Activated CD4-positive, alpha-beta T cell treated with anti-CD3 and anti-CD28 coated beads, Interleukin-2, amount 50 U/mL, for 4 hours (primary cell): ENCODE measurements at places on chromosomes 3 and 15.

DNA sequence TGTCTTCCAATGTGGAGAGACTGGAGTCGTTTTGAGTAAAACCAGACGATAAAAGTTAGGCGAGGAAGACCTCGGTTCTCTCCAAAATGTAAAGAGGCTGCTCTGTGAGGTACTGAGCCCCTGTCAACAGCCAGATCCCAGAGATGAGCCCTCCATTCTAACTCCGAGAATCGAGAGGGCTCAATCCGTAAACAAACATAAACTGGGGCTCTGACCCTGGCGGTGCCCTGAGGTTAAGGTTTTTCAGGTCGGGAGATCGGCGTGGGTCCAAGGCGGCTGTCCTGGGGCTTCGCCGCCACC, 417 bp downstream of the TBCCD1 start:
- no peak for DNase-seq

DNA sequence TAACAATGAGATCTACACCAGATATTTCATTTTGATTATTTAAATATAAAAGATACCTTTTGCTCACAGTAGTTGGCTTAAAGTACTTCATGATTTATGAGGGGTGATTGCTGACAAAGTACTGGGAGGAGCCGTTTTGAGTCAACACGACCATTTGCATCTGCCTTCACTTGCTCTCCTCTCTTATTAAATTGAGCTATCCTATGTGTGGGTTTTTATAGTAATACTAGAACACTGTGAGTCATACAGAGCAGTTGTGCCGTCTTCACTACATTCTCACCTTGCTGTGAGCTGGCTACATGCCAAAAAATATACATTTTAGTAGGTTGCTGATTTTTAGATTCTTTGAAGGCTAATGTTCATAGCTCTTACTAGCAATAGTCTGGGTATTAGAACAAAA, 161.2 kb downstream of the ALCAM start:
- no peak for DNase-seq

- no peak for DNase-seq
Measured at GRCh38 chr3:196181127-196181546, 30.1 kb downstream of the ZDHHC19 start.

DNA sequence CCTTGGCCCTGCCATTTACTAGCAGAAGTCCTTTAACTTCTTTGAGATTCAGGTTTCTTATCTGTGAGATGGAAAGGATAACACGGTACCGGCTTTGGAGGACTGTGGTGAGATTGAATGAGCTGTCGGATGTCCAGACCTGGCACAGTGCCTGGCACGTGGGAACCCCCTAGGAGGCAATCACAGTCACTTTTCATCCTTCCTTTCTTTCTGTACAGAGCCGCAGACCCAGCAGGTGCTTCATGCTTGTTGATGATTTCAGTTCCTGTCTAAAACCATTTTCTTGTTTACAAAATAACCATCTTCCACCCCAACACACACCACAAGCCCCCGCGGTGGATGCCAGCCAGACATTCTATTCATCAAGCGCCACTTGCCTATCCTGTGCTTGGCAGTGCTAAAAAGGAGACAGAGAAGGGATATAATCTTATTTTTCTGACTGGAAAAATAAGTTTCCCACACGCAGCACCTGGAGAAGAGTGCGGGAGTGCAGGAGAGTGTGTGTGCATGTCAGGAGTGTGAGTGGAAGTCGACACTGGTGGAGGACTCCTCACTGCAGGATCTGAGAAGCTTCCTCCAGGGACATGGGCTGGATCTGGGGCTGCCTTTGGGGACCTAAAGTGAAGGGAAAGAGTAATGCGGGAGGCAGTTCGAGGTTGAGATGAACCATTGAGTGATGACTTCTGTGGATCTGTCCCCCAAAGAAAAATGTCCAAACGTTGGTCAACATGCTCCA, 85.7 kb downstream of the ST6GAL1 start:
- no peak for DNase-seq

DNA sequence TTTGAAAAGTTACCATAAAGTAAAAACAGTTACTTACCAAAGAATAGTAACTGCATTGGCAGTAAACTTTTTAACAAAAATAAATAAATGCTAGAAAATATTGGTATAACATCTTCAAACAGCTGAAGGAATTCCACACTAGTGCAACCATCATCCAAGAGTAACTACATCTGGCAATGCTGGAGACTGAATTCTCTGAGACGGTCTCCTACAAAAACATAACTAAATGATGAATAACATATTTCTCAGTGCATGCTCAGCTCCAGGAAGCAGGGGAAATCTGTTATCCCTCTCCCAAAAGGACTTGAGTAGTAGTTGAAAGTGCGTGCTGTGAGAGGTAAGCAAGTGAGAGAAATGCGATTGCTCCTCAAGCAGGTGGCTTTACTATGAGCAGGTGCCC, 526.8 kb upstream of the CCDC54 start:
- DNase-seq, result no peak

DNA sequence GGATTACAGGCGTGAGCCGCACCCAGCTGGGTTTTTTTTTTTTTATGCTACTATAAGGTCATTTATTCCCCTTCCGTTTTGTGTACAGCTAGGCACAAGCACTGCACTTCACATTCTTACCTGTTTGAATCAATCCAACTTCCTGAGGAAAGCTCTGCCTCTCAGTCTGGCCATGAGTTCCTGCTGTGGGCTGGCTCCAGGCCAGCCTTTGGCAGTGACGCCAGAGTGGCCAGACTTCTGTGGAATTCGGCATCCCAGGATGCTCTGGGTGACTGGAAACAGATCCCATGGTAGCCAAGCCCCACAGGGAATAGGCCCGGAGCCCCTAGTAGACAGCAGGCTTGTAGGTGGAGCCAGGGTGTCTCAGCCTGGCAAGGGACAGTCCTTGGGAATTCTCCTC, 21.5 kb upstream of the TIMP4 start:
- no peak for DNase-seq

DNA sequence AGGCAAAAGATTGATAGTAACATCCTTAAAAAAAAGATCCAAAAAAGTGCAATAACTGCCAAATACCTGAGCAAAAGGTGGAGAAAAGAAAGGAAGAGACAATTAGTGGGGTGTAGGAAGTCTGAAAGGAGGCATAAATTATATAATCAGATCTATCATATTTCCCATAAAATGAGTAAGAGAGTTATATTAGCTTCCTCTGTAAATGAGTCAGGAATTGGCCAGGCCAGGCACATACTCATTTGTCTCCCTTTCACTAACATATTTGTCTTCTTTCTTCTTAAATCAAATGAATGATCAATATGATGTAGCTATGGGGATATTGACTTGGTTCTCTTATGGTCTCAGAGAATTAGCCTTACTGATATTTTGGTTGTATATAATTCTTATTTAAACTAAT, 292.3 kb upstream of the CADM2 start:
- no peak for DNase-seq

GRCh38 chr15:49887659-49888322, 231.2 kb downstream of the ATP8B4 start:
- no peak for DNase-seq

DNA sequence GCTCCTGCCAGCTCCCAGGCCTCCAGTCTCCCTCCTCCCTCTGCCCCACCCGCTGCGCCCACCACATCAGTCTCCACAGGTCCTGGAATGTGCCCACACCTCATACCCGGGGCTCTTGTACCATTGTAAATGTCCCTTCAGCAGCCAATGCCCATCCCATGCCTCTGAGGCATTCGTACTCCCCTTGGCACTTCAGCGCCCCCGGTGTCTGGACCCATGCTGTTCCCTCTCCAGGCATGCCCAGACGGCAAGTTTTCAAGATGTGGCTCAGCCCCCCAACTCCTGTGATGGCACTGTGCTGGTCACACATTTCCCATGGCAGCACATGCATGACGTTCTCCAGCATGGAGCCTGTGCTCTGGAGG, 13.3 kb downstream of the PLXND1 start:
- no peak for DNase-seq
